Activated CD8-positive, alpha-beta memory T cell treated with anti-CD3 and anti-CD28 coated beads, Interleukin-2, amount 10 ng/mL, durations not matched to agents 7 days and 5 days (primary cell): ENCODE measurements at places on chromosomes 3 and 15. TPM values are rescaled to one million over a fixed set of nuclear protein-coding genes. Genes with fewer than 3 reads are reported as not detected.
A peak's percentile ranks its signal among the peaks of the same experiment; 100 is the strongest.

DNA sequence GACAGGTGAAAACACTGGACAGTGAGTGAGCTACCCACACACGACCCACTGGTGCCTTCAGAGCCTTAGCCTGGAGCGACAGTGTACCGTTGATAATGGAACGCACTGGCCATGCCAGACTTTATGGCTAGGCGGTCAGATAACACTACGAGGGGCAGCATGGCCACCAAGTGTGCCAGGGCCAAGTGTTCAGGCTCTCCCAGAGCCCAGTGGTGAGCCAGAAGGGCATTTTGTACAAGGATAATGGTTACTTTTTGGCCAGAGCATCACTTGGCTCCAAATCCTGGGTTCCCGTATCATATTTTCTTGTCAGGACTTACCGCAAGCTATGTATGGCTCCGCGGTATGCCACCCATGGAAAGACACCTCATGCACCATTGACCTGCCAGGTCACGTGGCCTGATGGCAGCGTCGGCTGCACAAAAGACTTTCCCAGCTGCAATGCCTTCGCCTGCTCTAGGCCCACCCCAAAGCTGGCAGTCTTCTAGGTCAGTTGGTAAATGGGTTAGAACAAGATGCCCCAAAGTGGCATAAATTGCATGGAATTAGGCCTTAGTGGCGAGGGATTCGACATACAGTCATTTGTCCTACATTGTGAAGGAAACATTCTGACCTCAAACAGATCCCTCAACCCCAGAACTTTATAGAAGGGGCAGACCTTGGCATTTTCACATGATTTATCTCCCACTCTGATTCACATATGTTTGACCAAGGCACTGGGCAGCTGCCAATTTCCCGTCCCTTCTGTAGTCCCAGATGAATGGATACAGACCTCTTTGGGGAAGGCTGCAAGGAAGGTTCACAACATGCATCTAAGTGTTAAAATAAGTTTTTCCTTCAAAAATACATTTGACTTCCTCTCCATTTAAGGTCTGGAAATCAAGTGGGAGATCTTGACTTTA, 12.2 kb upstream of the SLC28A1 start:
- no peak for DNase-seq

DNA sequence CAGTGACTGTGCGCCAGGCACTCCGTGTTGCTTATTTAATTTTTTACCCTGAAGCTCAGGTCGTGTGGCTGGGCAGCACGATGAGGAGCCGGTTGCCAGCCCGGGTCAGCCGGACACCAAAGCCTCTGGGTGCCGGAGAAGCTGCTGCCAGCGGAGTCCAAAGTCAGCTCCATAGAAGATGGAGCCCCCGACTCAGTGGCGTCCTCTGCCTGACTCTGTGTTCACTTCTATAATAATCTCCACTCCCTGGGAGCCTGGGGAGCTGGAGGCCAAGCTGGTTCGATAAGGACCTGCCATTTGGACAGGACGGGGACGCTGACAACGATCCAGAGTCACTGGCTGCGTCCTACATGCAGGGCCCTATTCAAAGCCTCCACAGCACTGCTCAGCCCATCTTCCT, 78.6 kb downstream of the VGLL4 start:
- no peak for DNase-seq

DNA sequence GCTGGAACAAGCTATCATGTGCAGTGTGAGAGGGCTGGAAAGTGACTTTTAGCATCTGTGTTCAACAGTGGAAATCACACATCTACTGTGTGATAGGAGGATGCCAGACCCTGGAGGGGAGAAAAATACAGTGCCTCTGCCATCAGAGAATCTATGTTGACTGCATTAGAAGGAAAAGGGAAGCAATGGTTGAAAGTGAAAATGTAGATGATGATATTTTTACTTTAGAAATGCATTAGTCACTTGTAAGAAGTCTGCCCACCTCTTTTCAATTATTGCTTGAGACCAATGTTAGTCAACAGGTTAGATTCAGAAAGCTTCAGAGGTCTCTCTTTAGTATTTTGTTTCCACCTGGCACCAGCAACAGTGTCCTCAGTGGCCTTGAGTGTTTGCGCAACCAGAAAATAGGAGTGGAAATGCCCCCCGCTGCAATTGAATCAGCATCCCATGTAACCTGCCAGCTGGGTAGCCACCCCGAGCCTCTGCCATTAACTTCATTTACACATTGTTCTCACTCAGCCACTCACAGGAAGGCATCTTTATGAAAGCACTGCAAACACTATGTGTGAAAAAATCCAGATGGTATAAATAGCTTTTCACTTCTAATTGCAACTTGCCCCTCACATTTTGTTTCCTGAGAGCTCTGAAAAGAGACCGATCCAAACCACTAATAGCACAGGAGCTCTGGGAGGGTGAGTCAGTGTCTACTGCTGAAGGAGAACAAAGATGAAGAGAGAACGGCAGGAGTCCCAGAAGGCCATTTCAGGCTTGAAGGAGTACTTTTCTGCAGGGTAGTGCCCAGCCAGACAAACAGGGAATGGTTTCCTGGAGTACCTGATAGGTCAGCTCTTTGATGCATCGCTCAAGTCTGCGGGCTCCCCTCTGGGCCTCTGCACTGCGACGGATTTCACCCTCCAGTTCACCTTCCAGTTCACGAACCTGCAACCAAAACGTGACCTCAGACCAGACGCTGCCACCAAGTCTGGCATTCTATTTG, 92.1 kb downstream of the HHLA2 start:
- peak; percentile 50 for DNase-seq

DNA sequence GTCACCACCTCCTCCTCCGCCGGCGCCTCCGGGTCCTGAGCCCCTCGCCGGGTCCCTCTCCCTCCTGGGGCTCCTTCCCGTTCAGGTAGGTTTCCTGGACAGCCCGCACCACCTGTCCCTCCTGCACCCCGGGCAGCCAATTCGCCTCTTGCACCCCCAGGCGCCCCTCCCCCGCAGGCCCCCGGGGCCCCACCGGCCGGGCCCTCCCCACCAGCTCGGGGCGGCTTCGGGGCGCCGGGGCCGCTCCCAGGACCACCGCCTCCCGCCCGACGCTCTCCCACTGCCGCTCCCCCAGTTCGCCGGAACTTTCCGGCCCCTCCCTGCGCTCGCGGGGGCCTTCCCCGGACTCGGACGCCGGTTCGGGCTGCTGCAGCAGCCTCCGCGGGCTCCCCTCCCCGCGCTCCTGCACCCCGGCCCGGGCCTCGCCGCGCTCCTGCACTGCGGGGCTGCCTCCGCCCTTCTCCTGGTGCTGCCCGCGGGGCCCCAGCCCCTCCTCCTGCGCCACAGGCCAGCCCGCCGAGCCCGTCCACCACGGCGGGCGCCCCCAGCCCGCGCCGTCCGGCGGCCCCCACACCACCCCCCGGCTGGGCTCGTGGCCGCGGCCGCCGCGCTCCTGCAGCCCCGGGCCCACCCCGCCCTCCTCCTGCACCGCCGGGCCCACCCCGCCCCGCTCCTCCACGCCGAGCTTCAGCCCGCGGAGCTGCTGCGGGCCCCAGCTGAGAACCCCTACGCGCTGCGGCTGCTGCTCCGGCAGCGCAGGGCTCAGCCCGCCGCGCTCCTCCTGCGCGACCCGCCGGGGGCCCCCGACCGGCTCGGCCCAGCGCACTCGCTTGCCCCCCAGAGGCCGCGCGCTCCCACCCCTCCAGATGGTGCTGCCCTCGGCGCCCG, 587 bp upstream of the TNK2 start:
- DNase-seq, result peak; percentile 55

DNA sequence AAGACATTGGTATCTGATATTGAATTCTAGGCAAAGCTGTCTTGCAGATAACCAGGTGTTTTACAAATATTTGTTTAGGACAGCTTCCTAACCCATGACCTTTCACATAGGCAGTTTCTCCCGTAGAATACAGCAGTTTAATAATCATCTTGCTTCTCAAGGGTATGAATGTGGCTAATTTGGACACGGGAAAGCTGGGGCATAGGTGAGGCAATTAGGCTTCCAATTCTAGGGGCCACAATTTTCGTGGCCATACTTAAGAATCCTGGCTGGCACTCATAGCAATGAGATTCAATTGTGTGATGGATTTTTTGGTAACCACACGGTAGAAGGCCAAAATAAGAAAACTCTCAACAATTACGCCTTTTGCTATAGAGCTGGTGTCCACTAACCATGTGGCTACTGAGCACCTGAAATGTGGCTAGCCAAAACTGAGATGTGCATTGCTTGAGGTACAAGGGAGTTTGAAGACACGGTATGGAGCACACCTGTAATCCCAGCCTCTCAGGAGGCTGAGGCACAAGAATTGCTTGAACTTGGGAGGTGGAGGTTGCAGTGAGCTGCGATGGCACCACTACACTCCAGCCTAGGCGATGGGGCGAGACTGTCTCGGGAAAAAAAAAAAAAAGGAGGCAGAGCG, 34.4 kb downstream of the TFRC start:
- DNase-seq, result no peak

Gene XCR1
- not detected for total RNA-seq

DNA sequence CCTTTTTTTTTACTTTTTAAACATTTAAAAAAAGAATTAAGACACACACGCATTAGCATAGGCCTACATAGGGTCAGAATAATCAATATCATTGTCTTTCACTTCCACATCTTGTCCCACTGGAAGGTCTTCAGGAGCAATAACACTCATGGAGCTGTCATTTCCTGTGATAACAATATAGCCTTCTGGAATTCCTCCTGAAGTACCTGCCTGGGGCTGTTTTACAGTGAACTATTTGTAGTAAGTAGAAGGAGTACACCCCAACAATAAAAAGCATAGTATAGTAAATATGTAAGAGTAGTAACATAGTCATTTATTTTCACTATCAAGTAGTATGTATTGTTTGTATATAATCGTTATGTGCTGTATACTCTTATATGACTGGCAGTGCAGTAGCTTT, 19.5 kb upstream of the CLDN18 start:
- no peak for DNase-seq

DNA sequence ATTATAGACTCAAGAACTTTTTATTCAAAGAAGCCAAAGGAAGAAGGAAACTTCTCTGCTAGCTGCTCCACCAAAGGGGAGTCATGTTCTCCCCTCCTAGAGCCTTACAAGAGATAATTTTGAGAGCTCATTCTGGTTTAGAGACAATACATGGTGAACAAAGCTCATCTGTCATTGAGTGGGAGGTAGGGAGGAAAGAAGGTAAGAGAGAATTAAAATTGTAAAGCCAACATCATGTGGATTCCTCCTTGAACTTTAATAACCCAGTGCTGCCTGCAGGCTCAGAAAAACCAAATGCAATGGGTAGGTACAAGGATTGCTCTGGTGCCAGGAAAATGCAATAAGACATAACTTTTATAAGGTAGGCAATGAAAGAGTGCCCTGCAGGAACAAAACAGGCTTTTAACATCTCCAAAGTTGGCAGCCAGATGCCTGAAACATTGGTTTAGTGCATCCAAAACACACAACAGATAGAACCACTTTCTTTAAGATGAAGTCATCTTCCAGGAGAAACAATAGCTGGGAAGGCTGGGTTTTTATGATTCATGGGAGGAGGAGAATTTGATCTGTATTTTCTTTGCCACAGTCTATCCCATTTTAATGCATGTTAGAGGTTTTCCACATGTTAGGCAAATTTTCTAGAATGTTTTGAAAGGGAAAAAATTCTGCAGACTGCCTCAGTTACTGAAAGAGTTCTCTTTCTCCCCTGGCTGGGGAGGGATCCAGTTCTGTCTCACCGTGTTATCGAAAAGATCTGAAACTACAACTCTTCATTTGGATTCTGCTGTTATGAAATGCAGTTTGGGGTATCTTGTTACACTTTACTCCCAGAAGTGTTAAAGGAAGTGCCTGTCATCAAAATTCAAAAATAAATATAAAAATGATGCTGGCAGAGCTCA, 11.3 kb upstream of the ARHGEF3 start:
- DNase-seq, result no peak

Gene CCDC9B
- 1.5 TPM for total RNA-seq

DNA sequence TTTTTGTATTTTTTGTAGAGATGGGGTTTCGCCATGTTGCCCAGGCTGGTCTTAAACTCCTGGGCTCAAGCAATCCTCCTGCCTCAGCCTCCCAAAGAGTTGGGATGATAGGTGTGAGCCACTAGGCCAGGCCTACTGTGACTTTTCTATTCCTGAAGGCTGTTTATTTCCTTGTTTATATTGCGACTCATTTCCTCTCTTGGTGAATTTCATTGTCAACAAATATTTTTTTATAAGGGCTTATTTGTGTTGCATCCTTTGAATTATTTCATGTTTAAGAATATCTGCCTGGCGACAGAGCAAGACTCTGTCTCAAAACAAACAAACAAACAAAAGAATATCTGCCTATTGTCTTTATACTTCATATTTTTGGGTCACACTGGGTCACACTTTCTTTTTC, 29.4 kb upstream of the MCCC1 start:
- DNase-seq, result no peak

Gene GOLGA8S
- total RNA-seq, result 0.49 TPM

- DNase-seq, result no peak
Measured at GRCh38 chr3:195319060-195319459, 48.1 kb upstream of the XXYLT1 start.

DNA sequence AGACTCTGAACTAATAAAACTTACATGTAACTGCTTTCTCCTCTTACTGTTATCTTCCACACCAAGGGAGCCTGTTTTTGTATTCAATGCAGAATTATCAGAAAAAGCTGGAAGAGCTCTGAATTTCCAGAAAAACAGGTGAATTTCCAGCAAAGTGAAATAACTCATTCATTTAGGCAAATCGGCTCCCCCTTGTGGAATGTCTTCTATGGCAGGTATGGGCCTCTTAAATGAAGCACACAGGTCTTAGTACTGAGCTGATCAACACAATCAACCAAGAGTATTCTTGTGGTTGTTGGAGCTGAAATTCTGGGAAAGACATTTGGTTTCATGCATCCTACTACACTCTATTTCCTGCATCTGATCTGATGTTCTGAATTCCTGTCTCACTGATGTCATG, 31.0 kb upstream of the PTPRG start:
- no peak for DNase-seq

GRCh38 chr3:101725194-101725889, 928 bp downstream of the CEP97 start:
- DNase-seq, result peak; percentile 66

GRCh38 chr3:132285620-132285945, 31.6 kb upstream of the ACP3 start:
- no peak for DNase-seq

DNA sequence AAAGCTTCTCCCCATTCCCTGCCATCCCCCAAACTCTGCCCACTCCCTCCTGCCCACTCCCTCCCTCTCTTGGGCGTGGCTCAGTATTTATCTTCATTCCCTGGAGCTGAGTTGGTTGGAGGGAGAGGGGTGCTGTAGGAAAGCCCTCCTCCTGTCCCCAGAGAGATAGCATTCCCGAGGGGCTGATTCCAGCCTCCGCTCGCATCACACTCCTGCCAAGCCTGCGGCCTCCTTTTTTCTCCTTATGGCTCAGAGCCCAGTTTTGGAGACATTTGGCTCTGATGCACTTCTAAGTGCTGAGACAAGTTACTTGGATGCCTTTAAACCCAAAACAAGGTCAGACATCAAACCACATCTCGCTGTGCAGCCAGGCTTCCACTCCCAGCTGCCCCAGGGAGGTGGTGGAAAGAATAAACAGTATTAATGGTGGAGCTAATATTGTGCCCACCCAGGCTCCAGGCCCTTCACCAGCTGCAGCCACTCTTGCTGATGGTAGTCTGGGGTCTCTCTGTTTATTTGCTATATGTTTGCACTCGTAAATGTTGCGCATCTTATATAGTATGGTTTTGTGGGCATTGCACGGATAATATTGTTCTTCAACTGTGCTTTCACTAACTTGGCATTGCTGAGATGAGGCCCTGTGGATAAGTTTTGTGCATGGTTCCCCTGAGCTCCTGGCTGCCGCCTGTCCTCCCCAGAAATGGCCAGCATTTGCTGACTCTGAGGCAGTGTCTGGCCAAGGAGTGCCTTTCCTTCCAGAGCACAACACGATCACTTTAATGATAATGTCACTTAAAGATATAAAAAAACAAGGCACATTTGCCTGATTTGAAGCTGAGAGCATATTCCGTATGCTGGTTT, 157.2 kb downstream of the LRRC28 start:
- peak; percentile 30 for DNase-seq
